ENCODE measurements at places on chromosomes 4 and X.

- DNase-seq, result peak; percentile 90
Observed at GRCh38 chrX:130091980-130092522, 18.2 kb downstream of the ELF4 start.

DNA sequence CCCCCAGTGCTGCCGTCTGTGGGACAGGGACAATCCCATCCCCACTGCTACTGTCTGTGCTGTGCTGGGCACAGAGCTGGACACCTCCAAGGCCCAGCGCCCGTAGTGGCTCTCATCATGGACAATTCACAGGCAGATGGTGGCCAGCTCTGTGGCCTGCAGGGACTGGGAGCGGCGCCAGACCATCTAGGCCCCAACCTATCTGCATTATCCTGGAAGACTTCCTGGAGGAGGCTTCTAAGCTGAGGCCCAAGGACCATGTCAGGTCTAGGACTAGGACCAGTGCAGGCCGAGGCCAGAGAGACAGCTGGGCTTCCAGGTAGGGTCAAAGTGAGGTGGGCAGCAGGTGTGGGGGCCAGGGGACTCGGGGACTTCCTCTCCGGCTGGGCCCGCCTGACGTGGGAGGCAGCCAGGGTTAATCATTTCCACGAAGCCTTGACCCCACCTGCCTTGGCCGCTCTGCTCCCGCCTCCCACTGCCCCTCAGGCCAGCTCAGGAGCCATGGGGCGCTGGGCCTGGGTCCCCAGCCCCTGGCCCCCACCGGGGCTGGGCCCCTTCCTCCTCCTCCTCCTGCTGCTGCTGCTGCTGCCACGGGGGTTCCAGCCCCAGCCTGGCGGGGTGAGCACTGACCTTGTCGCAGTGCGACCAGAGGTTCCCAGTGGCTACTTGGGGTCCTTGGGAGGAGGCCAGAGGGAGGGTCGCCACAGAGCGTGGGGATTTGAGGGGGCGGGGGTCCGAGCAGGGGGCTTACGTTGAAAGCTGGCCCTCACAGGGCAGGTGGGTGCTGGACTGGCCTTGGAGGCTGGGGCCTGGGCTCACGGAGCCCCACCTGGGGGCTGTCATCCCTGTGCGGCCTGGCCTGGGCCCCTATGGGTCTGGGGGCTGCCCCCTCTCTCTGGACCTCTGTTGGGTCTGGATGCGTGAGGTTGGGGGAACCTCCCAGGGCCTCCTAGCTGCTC, at the start of gene HGFAC:
Gene HGFAC, plus strand, starts transcription at position 468 of the 959 bp plus-strand sequence. Its CDS starts 34 bp downstream, at position 502.
- no peak for DNase-seq

DNA sequence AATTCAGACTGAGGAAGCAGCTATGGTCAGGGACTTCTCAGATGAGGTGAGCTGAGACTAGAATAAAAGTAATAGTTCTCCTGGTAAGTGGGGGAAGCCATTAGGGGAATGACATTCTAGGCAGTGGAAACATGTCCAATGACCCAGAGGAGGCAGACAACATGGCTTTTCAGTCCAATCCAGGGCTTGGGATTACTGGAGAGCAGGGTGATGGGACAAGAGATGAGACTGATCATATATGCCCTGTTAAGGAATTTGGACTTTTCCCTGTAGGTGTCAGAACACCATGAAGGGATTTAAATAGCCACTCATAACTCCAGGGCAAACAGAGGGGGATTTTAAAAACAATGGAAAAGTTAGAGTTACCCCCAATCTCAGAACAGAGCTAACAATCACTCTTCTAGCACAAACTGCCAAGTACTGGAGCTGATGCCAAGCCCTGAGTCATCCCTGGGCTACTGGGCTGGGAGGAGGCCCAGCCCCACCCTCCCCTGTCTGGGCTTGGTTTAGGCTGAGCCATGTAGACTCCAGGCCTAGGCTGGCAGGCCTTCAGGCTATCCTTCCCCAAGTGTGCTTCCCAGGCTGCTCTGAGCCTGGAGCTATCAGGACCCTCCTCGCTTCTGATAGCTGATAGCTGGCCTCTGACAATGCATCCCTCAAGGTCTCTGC, 22.7 kb upstream of the MSN start:
- DNase-seq, result no peak

GRCh38 chrX:117400839-117401238, 715.8 kb downstream of the KLHL13 start:
- no peak for DNase-seq

DNA sequence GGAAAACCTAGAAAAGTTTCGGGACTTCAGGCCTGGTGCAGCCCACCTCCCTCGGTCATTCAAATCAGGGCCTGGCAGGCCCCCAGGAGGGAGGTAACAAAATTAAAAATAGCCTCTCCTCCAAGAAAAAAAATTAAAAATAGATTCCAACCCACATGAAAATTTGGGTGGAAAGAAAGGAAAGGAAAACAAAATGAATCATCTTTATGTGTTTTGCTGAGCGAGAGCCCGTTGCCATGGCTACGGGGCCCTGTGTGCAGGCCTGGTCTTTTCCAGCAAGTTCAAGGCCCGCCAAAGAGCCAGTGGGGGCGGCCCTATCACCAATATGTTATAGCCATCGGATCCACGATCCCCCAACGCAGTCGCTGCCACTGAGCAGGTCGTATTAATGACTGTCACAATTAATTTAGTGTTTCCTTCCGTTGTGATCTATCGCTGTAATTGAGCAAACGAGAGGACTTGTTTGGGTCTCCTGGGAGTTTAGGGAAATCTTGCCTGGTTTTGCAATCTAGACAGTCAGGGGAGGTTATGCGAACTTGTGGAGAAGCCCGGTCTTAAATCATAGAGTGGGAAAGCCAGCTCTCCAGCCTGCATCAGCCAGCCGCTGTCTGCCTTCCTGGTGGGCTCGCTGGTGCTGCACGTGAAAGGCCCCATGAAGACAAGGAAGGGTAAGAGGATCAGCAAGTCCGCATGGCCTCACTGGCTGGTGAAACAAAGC, 452.4 kb downstream of the BCOR start:
- peak; percentile 61 for DNase-seq

DNA sequence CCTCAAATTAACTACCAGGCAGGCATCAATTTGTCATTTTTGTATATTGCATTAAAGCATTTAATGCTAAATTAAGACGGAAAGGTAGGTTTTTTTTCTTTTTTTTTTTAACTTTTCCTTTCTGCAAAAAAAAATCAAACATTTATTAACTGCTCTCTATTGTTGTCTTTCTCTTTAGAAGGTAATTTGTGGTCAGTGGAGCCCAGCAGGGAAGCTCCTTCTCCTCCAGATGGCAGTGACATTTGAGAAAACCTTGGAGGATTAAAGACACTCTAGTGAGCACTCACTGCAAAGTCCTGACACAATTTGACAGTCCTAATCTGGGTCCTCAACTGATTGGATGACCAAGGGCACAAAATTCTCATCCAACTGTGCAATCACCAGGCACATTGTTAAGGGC, 102.4 kb downstream of the SLIT2 start:
- DNase-seq, result no peak

DNA sequence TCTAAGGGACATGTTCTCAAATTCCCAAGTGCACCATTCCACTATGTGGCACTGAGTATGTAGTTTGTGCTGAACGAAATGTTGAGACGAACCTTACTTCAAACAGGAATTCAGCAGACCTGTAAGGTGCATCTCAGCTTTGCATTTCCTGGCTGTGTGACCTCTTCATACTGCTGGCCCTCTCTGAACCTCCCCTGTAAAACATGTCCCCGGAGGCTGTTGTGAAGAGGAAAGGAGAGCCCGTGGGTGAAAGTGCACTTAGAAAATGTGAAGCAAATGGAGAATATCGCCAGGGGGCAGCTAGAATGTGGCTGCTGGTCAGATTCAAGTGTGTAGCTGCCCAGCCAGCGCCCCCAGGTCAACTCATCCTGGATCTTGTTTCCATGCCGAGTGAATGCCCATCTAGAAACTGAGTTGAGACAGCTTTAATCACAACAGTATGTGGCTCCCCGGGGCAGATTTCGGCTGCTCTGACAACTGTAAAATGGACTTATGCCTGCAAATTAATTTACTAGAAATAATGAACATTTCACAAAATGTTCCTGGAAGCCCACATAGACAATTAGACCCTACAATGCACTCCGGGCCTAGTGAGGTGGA, 263.3 kb downstream of the EVC2 start:
- no peak for DNase-seq

- no peak for DNase-seq
Observed at GRCh38 chr4:2286904-2287593, 25.1 kb upstream of the MXD4 start.

GRCh38 chrX:39396358-39396995, 595.2 kb downstream of the MID1IP1 start:
- no peak for DNase-seq

DNA sequence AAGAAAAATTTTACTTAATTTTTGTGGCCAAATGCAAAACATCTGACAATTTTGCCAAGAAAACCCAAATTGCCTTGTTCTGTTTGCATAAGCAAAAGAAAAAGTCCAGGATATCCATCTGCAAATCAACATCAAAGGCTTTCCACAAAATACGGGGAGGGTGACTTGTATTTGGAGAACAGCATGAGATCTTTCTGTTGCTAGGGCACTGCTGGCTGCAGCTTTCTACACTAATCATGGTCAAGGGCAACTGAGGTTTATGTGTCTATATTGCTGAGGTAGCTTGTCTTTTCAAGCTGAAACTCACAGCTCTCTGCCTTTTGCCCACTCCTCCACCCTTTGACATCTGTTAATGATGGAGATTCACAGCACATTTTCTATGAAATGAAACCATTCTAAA, 389.1 kb downstream of the NKX6-1 start:
- no peak for DNase-seq

DNA sequence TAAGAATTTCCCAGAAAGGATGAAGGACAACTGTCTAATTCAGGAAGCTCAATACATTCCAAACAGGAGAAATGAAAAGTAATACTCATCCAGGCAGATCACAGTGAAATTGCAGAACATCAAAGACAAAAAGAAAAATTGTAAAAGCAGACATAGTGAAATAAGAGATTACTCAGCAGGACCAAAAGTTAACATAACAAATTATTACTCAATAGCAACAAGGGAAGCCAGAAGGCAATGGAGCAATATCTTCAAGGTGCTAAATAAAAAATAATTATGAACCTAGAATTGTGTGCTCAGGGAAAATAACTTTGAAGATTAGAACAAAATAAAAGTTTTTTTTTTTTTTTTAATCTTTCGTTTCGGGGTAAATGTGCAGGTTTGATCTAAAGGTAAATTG, 30.5 kb upstream of the ENPP6 start:
- DNase-seq, result no peak

GRCh38 chr4:174460684-174461083, 61.6 kb downstream of the HPGD start:
- DNase-seq, result no peak

DNA sequence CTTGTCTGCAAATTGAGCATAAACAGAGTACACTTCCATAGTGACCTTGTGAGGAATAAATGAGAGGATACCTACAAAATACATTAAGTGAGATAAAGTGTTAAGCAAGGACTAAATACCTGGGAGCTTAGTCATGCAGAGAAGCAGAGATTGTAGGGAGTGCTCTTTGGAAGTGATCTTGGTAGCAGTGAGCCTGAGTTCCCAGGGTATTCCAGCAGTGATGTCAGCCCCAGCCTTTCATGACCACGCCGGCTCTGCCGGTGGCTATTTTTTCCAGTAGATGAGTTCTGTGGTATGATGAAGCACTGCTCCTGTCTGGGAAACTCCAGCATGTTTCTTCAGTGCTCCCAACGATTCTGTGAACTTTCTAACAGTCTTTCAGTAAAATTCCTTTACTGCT, 391.5 kb upstream of the IGFBP7 start:
- DNase-seq, result no peak

- no peak for DNase-seq
Observed at GRCh38 chr4:105137121-105137875, 9.4 kb upstream of the TET2 start.

- DNase-seq, result no peak
Observed at GRCh38 chr4:173243917-173244658, 75.5 kb downstream of the GALNT7 start.

DNA sequence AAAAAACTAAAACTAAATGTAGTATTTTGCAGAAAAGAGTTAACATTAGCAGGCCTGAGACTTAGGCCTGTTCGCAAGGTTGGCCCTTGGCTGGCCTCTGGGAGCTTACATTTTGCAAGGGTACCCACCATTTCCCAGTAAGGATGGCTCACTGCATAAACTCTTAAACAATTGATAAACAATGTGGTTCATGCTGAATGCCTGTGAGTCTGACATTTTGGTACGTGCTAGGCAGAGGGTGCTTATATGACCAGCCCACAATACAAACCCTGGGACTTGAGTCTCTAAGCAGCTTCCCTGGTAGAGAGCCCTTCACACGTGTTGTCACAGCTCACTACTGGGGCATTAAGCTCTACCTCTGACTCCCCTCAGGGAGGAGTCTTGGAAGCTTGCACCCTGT, 7.4 kb downstream of the PRPS2 start:
- no peak for DNase-seq

DNA sequence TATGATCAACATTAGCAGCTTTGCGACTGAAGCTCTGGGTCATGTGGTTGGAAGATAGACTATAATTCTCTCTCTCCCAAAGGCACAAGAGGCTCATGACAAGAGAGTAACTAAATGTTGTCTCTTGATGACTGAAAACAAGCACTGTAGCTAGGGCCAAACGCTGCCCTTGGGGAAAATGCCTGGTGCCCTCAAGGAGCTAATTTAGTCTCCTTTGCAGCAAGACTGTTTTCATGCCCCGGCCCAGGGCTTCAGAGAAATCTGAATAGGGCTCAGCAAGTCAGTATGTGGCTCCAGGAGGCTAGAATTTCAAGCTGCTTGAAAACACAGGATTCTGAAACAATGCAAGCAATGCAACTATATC, 411.9 kb downstream of the GPAT3 start:
- DNase-seq, result no peak

- DNase-seq, result no peak
Observed at GRCh38 chr4:653080-653821, 20.8 kb downstream of the ATP5ME start.

DNA sequence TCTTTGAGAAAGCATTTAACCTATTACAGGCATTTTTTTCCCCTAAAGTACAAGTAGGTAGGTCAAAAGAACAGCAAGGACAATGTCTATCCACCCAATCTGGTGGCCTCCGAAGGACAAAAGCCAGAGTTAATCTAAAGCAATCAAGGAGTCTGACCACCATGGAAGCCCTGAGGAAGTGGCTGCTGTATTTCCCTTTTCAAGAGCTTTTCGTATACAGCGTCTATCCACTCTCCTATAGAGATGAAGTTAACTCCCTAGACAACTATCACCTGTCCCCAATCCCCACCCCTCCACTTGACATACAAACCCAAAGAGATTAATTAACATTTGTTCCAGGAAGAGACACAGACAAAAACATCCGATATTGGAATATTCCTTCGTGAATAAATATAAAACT, 85.5 kb downstream of the SNCA start:
- DNase-seq, result no peak

DNA sequence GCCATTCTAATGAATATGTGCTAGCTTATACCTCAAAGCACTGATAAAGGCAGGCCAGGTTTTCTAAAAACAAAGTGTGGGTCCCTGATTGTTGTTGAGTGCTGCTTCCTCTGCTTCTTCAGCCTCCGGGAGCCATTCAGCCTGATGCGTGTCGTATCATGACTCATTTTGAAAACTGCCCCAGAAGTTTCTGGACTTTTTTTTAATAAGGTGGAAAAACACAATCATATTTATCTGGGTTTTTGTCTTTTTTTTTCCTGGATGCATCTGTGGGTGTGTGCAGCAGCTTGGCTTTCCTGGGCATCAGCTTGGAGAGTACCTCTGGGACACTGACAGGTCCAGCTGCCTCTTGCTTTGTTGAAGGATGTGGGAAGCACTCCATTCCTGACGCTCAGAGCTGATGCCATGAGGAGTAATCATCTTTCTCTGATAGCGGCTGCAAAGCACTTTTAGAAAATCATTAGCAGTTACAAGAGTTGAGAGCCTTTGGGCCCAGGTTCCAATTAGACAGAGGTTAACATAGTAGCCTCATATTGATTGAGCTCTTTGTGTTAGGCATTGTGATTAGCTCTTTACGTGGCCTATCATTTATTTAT, 66.9 kb downstream of the PARM1 start:
- no peak for DNase-seq

Measured in hematopoietic multipotent progenitor cell (in vitro differentiated cells).